ENCODE measurements at places on chromosomes 1 and 21. TPM values are rescaled to one million over a fixed set of nuclear protein-coding genes. Genes with fewer than 3 reads are reported as not detected.

- DNase-seq: no peak
Measured at GRCh38 chr1:84940481-84940880, 47.5 kb upstream of the LPAR3 start.

DNA sequence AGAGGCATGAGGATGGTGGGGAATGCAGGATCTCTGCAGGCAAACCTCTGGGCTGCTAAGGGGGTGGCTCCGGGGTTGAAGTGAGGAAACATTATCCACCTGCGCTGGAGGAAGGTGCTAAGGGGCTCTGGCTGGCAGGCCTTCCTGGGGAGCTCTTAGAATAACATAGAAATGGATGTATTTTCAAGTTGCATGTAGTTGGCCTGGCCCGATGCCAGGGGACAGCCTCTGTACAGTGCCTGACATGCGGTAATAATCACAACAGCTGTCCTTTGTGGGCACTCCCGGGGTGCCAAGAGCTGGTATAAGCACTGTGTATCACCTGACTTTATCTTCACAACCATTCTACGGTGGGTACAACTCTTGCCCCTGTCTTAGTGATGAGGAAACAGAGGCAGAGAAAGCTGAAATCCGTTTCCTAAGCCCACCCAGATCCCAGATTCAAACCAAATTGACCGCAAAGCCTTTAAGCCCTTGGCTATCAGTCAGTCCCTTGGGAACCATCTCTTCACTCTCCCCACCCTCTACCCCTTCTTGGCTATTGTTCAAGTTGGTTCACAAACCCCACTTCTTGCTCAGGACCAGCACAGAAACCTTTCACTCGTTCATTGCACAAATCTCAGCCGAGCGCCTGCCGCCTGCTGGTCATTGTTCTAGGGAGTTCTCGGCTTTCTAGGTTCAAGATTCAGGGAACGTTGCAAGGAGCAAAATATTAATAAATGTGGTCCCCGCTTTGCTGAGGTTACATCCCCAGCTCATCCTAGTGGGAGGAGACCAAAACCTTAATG, 30.9 kb downstream of the PADI4 start:
- DNase-seq: no peak

DNA sequence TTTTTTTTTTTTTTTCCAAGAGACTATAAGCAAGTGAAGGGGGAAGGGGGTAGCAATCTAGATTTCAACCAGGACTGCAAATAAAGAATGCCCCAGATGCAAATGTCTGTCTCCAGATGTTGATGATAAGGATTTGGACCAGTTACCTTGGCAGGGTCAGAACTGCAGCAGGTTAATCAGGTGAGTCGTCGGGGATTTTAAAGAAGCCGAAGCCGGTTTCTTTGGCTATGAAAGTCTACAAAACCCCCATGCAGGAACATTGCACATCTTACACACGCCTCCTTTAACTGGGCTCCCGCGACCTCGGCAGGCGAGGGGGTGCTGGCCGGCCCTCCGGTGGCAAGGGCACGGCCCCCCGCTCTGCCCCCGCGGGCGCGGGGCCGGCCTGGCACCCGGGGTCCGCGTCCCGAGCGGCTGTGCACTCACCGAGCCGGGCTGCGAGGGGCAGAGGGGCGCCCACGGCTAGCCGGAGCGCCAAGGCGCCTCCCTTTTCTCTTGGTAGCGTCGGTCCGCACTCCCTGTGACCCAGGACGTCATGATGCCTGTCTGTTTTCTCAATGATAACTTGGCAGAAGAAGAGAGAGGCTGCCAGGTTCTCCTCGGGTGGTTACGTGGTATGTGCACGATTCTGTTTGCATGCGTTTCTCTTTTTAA, 366.3 kb upstream of the ESRRG start:
- DNase-seq: peak; percentile 72

- DNase-seq: no peak
Measured at GRCh38 chr1:101291562-101292380, 55.0 kb downstream of the S1PR1 start.

GRCh38 chr21:39029900-39030884, 153.1 kb downstream of the PSMG1 start:
- no peak for DNase-seq

KRTAP7-1 gene
- not detected for total RNA-seq

MROH9 gene
- total RNA-seq: not detected

- DNase-seq: no peak
Measured at GRCh38 chr1:8420318-8420717, 102.4 kb downstream of the SLC45A1 start.

GRCh38 chr1:205950280-205950679, 7.0 kb upstream of the SLC26A9 start:
- DNase-seq: no peak

DNA sequence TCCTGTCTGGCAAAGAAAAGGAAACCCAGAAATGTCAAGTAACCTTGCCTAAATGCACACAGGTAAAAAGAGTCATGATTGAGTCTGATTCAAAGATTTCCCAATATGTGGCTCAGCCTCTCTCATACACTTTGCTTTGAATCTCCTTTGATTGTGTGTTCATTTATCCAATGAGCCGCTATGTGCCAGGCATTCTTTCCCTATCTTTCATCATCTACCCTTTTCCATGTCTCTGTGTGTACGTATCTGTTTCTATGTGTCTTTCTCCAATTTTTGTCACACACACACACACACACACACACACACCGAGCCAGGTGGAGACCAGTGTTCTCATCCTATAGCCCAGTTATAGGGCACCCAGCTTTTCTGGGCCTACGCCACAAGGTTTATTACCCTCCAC, 35.7 kb upstream of the BCL9 start:
- DNase-seq: no peak

RPS6KA1 gene
- 8.3 TPM for total RNA-seq

DNA sequence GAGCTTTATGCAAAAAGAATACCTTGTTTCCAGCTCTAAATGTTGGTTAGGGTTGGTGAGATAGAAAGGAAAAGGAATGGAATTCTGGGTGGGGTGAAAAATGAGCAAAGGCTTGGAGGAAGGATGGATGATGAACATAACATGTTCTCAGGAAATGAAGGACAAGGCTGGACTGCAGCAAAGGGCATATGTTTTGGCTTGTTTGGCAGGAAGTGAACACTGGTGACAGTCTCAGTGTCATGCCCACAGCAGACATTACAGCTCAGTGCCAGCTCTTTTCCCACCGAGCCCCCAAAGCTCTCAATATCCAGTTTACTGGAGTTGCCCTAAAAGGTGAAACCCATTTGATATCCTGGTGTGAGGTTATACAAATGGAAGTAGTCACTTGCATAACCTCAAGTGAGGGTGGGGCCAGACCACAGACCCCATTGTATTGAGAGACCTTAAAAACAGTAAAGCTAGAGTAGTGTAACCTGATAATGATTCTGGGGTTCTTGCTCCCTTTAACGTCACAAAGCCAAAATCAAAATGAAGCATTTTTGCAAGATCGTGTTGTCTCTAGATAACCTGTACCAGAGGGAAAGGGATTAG, 270.6 kb downstream of the NFIA start:
- no peak for DNase-seq

DNA sequence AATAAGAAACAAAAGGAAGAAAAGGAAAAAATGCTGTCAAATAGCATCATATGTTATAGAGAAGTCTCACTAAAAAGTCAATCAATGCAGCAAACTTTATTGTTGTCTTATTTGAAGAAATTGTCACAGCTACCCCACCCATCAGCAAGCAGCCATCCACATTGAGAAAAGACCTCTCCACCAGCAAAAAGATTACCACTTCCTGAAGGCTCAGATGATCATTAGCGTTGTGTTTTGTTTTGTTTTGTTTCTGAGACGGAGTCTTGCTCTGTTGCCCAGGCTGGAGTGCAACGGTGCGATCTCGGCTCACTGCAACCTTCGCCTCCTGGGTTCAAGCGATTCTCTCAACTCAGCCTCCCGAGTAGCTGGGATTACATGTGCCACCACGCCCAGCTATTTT, 29.0 kb downstream of the ATP2B4 start:
- no peak for DNase-seq

CD1D gene
- 2.0 TPM for total RNA-seq

- DNase-seq: no peak
Measured at GRCh38 chr1:247883346-247883745, 12.0 kb upstream of the OR2W3 start.

GRCh38 chr1:34316773-34317172, 140.1 kb downstream of the C1orf94 start:
- DNase-seq: no peak

DNA sequence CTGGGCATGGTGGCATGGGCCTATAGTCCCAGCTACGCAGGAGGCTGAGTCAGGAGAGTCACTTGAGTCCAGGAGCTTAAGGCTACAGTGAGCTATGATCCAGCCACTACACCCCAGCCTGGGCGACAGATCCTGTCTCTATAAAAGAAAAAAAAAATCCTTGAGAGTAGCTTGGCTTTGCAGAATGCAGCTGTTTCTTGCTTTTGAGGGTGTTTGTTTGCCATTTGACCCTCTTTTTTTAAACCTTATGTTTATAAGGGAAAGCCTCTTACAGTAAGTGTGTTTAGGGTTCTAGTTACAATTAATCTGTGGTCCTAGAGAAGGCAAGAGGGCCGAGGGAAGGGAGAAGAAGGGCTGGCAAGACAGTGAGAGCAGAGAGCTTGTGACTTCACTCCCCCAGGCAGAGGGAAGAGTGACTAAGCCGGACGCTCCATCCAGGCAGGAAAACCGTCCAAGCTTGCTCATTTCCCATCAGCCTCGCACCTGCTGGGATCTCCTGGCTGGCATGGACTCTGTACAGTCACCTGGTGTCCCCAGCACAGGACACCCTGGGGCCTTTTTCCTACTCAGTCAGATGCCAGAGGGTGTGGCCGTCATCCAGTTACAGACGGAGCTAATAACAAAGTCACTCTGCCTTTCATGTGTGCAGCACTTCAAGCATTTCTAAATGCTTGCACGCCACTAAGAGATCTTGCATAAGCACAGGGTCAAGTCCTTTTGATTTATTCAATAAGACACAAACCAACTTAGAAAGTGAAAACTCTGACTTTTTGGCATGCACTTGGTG, 55.5 kb upstream of the PSEN2 start:
- peak; percentile 93 for DNase-seq

DNA sequence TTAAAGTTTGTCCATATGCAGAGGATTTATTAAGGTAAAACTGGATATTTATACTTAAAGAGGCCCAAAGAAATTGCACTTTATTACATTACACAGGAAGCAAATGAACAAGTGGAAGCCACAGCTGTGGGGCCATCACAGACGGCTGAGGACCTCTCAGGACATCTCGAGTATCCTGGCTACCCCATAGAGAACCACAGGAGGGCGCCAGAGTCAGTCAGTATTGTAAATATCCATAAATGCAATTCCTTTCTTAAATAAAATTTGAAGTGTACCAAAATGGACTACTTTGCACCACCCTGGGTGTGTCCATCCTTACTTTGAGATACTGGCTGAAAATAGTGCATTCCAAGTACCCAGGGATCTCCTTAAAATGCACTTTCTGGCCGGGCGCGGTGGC, 257.2 kb downstream of the MRPL39 start:
- no peak for DNase-seq

- DNase-seq: no peak
Measured at GRCh38 chr1:211735208-211736170, 60.1 kb upstream of the NEK2 start.

DNA sequence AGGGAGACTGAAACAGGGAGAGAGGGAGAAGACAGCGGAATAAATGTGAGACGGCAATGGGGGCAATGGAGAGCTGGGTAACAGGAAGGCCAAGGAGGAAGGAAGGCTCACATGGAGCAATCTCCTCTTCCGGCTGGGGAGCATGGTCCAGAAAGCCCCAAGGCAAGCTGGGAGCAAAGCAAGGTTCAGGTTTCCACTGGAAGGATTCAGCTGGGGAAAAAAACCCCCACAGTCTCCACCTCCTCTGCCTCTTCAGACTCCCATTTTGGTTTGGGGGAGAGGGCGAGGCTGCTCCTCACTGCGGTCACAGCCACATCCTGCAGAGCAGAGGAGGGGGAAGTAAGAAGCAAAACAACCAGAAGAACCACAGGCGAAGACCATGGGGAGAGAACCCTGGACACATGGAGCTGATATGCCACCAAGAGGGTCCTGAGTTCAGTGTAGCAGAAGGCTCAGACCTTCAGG, 650 bp downstream of the TNFAIP8L2 start:
- no peak for DNase-seq

GRCh38 chr1:206787891-206788290, 15.6 kb upstream of the IL10 start:
- no peak for DNase-seq

TMIGD3 gene
- 1.7 TPM for total RNA-seq

SIM2 gene
- total RNA-seq: not detected

- DNase-seq: no peak
Measured at GRCh38 chr21:42234464-42235241, 15.7 kb downstream of the ABCG1 start.

DNA sequence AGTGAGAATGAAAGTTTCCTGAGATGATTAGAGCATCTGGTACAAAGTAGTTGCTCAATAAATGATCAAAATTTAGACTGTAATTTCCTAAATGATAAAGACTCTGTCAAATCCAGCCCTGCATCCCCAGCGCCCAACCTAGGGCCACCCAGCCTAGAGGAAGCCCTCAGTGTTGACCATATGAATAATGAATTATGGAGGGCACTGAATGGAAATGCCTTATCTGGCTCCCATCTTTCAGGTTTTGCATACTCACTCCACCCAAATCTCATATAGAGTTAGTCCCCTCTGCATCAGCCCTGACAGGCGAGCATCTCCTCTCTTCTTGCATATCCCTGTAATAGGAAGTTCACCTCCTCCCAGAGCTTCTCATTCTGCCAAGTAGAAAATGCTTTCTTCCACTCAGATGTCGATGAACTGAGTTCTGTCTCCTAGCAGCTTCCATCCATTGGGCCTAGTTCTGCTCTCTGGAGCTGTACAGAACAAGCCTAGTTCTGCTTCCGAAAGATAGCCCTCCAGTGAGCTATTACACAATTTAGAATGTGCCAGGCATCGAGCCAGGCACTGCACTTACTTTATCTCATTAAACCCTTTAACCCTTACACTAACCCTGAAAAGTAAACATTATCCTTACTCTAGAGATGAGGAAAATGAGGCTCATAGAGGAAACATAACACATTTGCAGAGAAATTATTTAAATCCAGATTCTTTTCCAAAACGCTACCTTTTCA, 20.9 kb downstream of the COA7 start:
- DNase-seq: no peak

GRCh38 chr1:108880850-108881249, 4.1 kb downstream of the GPSM2 start:
- no peak for DNase-seq

CRNN gene
- not detected for total RNA-seq

Measured in esophagus muscularis mucosa (tissue), 4 donors.